ENCODE measurements at places on chromosomes 1 and 21. TPM values are rescaled to one million over a fixed set of nuclear protein-coding genes. Genes with fewer than 3 reads are reported as not detected.

Gene RXFP4
- total RNA-seq: not detected

Gene RNU5D-1
- not detected for total RNA-seq

Gene TMEM61
- total RNA-seq: 10.5 TPM

Gene KANK4
- 0.14 TPM for total RNA-seq

Gene KCNA2
- total RNA-seq: 16.9 TPM

Gene NECTIN4
- not detected for total RNA-seq

Gene ZFP69
- 0.18 TPM for total RNA-seq

Gene OPTC
- total RNA-seq: not detected

Gene C1orf53
- total RNA-seq: 10.8 TPM

Gene SPATA17
- 4.4 TPM for total RNA-seq

Gene AKR7A3
- 11.3 TPM for total RNA-seq

Gene CACNA1S
- not detected for total RNA-seq
